Midbrain (tissue), 1 donor: ENCODE measurements at places on chromosomes 2 and 18.

GRCh38 chr18:10074110-10074509, 160.3 kb downstream of the VAPA start:
- DNase-seq, result no peak

- DNase-seq, result no peak
Measured at GRCh38 chr2:99348173-99348572, 11.0 kb downstream of the EIF5B start.

GRCh38 chr2:68124321-68124720, 33.4 kb upstream of the PNO1 start:
- no peak for DNase-seq

- no peak for DNase-seq
Measured at GRCh38 chr2:27756544-27757498, 14.7 kb upstream of the MRPL33 start.

DNA sequence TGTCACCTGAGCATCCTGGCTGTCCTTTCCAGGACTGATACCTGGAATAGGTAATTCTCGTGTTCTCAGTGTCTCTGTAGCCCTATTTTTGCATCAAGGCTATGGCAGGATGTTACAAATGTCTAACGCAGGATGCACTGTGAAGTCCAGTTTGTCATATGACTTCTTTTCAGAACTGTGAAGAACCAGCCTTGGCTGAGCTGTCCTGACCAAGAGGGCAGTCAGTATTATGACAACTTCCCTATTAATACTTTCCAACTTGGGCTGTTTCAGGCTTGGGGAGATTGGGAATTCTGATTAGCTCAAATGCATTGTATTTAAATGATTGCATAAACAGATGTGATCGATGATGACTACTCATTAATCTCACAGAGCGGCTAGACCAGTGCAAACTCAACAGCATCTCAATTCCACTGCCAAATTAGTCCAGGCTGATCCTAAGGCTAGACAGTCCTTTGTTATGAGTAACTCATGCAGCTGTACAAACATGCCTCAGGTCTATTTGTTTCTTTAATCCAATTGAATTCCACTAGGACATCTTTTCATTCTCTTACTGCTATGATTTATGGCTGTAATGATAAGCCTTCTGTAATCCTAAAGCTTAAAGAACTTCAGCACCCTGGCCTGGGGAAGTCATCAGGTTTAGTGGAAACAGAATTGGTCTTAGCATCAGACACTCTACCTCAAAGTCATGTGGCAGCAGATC, 331.6 kb downstream of the KCNS3 start:
- DNase-seq, result no peak
